ENCODE measurements at places on chromosomes 16 and 17.

DNA sequence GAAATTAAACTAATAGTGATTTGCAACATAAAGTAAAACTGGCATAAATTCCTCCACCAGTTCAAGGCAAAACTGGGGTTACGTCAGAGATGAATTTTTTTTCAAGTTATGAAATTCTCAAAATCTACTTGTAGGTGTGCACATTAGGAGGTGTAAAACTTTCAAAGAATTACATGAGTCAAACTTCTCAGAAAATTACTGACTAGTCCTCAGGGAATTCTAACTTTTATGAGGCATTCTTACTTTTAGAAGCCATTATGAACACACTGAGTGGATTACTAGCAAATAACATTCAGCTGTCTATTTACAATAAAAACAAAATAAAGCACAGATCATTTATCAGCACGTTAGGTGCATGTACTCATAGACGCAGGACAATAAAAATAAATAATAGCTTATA, 348.7 kb downstream of the CDH11 start:
- DNase-seq, result no peak

GRCh38 chr17:75693500-75694481, 26.7 kb downstream of the SAP30BP start:
- DNase-seq, result peak; percentile 75

DNA sequence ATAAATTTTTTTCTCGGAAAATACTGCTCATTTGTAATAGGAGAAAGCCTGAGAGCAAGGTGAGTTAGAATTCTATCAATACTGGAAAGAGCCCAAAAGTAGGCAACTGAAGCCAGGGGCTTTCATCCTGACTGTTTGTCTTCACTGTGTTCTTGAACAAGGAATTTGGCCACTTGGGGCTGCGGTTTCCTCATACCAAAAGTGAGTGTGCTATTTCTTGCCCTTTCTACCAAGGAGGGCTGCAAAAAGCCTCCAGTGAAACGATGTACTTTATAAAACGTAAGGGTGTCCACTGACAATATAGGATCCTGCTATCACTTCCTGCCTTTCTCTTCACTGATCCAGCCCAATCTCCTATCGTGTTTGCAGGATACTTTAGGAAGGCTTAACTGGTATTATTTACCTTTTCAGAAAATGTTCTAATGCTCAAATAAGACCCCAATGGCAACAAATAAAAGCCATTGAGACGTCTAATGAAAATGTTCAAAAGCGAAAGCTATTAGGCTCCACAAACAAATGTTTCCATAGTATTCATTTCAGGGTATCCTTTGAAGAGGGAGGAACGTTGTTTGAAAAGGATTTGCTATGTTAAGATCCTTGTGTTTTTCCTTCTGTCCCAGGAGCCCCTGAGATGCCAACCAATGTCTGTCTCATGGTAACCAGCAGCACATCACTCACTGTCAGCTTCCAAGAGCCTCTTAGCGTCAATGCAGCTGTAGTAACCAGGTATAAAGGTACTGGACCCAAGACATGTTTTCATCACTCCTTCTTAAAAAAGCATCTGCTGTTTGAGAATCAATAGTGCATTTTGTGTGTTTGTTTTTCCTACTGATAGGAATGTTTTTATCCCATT, 219.3 kb upstream of the NOG start:
- no peak for DNase-seq

DNA sequence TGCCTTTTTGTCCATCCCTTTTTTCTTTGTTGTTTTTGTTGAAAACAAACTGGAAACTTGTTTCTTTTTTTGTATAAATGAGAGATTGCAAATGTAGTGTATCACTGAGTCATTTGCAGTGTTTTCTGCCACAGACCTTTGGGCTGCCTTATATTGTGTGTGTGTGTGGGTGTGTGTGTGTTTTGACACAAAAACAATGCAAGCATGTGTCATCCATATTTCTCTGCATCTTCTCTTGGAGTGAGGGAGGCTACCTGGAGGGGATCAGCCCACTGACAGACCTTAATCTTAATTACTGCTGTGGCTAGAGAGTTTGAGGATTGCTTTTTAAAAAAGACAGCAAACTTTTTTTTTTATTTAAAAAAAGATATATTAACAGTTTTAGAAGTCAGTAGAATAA, 4.9 kb downstream of the SOX9 start:
- DNase-seq, result peak; percentile 67

GRCh38 chr17:80899402-80900268, 92.0 kb upstream of the CHMP6 start:
- peak; percentile 58 for DNase-seq
